OCI-M1 (cell line): ENCODE measurements at places on chromosomes 2 and 18.

- DNase-seq, result no peak
These were observed 440.3 kb downstream of the NRXN1 start for GRCh38 chr2:50591642-50592041.

DNA sequence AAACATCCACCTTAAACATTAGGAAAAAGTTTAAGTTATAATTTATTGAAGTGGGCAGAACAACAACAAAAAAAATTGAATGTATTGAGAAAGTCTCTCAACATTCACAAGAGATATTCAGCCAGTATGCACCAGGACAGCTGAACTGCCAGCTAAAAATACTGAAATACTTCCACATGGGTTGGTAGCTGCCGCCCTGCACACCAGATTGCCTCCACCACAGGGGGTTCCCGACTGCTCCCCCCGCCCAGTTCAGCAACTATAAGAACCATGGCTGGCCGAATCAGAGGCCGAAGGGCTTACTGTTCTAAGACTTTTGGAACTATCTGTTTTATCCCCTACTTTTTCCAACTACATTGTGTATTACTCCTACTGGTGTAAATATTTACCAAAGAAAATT is 150.0 kb upstream of the LRP1B start:
- no peak for DNase-seq

DNA sequence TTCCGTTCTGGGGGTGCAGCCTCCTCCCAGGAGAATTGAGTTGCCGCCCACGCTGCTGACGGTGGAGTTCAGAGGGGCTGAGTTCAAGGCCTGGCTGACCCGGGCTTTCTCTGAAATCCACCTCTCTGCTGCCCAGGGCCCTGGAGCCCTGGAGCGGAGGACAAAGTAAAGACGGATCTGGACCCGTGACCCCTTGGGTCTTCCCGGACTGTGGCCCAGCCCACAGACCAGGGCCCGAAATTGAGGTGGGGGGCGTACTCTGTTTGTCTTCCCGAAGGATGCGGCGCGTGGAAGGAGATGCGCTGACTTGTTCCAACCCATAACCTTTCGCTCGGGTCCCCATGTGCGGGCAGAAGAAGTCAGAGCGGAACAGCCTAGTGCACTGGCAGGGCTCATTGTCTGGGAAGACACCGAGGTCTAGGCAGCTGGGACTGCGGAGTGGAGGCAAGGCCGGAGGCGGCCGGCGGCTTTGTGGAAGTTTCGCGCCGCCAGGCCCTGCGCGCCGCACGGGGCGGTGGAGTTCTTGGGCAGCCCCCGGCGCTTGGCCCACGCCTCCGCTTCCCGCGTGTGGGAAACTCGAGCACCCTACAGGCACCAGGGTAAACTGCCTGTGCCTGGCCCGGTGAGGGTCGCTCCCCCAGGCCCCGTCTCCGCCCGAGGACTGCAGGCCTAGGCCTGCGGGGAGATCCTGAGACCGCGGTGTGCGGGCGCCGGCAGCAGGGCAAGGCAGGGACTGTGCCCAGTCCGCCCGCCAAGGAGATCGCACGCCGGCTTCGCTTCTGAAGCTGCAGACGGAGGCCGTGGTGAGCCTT is 9.8 kb downstream of the POU3F3 start:
- no peak for DNase-seq

- DNase-seq, result no peak
These were observed 102.2 kb upstream of the RND3 start for GRCh38 chr2:150589681-150590080.

GRCh38 chr2:164498836-164499235 is 122.4 kb downstream of the GRB14 start:
- no peak for DNase-seq

GRCh38 chr2:20428717-20429490 is 18.0 kb upstream of the RHOB start:
- no peak for DNase-seq

DNA sequence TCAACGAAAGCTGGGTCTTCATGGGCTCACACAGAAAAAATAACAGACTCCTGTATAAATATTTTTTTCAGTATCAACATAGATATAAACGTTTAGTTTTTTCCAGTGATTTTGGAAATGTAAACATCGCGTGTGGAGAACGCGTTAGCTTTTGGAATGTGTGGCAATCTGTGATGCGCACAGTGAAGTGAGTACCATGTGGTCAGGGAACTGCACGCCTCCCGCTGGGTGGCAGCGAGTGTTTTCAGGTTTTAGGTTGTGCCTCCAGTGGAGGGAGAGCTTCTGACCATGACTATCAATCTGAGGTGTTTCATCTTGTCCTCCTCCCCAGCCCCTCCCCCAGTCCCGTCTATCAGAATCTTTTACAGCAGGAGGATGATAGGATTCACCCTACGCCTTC is 127.8 kb downstream of the ARHGAP28 start:
- no peak for DNase-seq

DNA sequence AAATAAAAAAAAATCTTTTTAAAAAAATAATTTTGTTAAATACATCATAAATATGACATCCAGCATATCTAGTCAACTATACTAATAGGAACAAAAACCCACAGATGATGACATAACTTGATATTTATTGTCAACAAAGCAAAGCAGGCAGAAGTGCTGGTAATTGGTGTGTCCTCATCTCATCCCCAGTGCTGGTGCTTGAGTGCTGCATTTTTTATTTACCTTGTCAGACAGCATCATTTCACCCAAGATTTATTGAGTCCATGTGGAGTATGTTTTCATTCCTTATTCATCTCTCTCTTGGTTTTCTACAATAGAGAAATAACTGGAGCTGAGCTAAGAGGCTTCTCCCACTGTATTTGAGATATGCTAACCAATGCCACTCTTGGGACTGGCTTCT is 191.6 kb upstream of the SLC14A2 start:
- no peak for DNase-seq

- no peak for DNase-seq
These were observed 46.0 kb downstream of the PAX8 start for GRCh38 chr2:113232740-113233139.

- no peak for DNase-seq
These were observed 7.2 kb upstream of the ITGA6 start for GRCh38 chr2:172420216-172420615.

- peak; percentile 66 for DNase-seq
These were observed 181.8 kb upstream of the GCFC2 start for GRCh38 chr2:75892490-75892889.
